ENCODE measurements at places on chromosomes 12 and 14.
A peak's percentile ranks its signal among the peaks of the same experiment; 100 is the strongest.

GRCh38 chr14:94342334-94342934, 19.3 kb upstream of the SERPINA6 start:
- DNase-seq: peak; percentile 94

DNA sequence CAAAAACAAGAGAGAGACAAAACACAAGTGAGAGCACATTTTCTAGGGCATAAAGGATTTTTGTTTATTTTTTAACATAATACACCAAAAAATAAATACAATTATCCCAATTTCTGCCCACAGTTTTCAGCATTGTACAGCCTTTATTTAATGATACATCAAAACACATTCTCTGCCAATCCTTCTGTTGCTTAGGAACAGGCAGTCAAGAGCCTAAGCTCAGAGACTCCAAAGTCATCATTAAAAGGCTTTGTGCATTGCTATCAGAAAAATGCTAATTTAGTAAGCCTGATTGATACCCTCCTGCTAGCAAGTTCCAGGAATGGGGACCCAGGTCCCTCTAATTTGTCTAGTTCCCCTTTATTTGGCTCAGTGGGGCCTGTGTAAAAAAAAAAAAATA, 536.5 kb downstream of the RPS29 start:
- DNase-seq: no peak

GRCh38 chr12:73057428-73057827, 785.3 kb downstream of the TRHDE start:
- no peak for DNase-seq

DNA sequence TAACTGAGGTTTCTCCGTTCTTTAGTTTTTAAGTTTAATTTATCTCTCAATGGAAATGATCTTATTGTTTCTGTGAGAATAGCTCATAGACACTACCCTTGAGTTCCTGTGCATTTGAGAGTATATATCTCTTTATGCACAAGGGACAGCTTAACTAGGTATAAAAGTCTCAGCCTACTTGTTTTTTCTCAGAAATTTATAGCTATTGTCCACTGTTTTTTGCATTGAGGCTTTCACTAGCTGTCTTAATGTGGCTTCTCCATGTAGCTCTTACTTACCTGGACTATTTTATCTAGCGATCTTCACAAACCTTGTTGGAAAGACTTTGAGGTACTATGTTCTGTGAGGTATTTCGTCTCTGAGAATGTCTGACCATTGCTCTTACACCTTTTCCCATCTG, 153.9 kb upstream of the RTL1 start:
- DNase-seq: no peak

GRCh38 chr14:68550338-68550715, 242.5 kb downstream of the ZFP36L1 start:
- no peak for DNase-seq

DNA sequence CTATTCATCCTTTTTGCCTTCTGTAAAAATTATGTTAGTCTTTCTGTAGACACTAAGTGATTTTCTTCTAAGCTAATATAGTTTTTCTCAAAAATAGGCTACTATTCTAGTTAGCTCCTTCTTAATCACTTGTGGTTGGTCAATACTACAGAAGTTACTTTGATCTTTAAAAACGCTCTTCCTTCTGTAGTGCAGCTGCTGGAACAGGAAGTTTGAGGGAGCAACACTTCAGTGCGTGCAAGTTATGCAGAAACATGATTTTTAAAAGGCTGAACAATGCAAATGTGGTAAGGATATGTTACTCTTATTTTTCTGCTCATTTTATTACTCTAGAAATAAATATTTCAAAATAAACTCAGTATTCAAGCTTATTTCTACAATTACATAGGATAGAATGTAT, 11.1 kb upstream of the RERGL start:
- no peak for DNase-seq

- no peak for DNase-seq
These were observed 423.4 kb downstream of the ZFP36L1 start for GRCh38 chr14:68369281-68370056.

DNA sequence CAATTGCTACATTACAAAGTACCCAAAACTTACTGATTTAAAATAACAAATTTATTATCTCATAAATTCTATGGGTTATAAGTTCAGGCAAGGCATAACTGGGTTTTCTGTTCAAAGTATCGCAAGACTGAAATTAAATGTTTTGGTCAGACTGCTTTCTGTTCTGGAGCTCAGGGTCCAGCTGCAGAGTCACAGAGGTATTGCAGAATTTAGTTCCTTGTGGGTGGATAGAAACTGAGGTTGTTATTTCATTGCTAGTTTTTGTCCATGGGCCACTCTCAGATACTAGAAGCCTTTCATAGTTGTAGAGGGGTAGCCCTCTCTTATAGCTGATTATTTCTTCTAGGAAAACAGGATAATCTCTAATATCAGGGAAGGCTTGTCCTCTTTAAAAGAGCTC, 467.9 kb downstream of the TRHDE start:
- no peak for DNase-seq

GRCh38 chr12:80636832-80637231, 70.6 kb upstream of the MYF6 start:
- DNase-seq: no peak

DNA sequence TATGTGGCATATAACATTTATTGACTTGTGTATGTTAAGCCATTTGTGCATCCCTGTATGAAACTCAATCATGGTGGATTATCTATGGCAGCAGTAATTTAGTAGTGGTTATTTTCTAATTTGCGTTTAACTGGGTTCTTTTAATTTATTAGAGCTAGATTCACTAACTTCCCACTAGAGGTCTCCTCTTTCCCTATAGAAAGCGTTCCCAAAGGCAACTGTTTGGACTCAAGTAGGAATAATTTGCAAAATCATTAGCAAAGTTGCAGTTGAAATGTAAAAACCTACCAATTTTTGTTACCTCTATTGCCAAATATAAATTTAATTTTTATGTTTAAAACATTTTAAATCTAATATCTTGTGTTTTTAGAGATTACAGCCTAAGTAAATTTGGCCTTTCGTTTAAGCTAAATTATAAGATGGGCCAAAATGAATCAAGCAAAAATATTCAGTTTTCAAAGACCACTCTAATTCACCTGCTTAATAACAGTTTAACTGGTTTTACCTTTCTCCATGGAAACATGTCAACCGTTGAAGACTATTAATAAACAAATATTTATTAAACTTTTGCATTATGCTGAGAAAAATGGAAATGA, 6.0 kb downstream of the DMAC2L start:
- DNase-seq: no peak

DNA sequence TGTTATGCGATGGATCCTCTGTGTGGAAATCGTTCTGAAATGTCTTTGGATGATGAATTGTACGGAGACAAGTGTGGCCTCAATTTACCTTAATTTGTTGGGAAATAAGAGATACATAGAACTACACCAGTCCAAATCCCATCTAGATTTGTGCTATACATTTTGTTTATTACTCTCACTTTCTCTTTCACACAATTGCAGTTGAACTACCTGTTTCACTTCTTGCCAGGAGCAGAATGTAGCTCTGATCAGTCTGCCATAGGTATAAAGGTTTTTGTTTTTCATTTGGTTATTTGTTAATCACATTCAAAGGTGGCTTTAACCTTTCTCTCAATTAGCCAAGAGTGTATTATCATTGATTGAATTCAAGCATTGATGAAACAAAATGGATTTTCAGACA, 268.2 kb downstream of the SNAPC1 start:
- DNase-seq: no peak

- DNase-seq: no peak
These were observed 9.9 kb downstream of the ISCU start for GRCh38 chr12:108572166-108572790.

- DNase-seq: no peak
These were observed 41.5 kb downstream of the IFT81 start for GRCh38 chr12:110165540-110166159.

GRCh38 chr12:115988625-115989563, 288.6 kb downstream of the MED13L start:
- DNase-seq: no peak

DNA sequence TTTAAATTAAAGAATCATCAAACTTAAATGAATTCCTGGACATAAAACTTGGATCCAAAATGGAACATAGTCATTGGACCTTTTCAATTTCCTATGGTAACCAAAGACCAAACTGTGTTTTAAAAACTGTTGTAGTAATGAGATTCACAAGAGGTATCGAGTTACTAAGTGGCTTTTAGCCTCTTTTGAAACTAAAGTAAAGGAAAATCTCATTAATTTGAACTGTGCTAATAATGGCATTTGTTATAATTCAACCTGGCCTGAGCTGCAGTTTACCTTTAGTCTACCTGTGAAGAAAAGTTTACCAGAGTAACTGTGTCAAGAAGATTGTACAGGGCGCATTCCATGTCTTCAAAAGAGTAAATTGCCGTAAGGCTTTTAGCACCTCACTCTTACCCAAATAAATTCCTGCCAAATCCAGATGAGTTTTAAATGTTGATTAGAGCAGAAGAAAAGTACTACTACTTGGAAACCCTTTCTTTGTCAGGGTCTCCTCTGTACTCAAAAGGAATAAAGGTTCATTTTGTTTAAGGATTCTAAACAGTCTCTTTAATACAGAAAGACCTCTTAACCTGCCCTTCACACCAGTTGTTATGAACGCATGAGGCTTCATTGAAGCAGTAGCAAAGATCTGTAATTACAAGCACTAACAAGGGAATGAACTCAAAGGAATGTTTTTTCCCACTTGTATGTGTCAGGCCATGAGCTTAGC, 17.1 kb upstream of the MED13L start:
- no peak for DNase-seq

DNA sequence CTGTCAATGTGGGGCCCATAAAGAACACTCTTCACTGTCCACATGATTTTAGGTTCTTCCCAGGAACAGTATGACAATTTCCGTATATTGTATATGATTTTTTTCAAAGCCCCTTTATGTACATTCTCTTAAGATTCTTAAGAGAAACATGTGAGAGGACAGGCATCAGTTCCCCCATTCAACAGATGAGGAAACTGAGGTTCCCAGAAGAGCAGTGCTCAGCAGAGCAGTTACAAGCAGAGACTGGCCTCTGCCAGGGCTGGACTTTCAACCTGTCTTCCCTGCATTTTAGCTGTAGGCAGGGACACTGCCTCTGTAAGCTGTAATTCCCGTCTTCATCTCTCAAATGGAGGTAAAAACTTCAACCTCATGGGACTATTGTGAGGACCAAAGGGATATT, 77.7 kb downstream of the RBM19 start:
- DNase-seq: no peak

- no peak for DNase-seq
These were observed 2.4 kb downstream of the RIC8B start for GRCh38 chr12:106776897-106777296.

DNA sequence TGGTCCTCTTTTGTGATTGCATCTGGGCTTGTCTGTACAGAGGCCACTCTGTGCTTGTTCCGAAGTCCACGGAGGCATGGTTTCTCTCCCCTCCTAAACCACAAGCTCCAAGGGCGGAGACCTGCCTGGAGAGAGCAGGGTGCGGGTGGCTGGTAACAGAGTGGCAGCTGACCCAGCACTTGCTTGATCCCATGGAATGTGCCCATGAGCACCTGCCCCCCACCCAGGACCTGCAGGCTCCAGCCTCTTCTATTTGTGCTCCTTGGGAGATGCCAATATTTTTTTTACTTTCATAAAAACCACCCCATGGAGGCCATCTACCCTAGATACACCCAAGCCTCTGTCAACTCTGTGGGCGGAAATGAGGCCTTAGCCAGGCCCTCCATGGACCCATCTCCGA, 104.7 kb downstream of the PRMT8 start:
- DNase-seq: no peak

GRCh38 chr14:36505181-36505815, 14.7 kb downstream of the NKX2-1 start:
- no peak for DNase-seq

GRCh38 chr12:64085996-64086395, 136.1 kb downstream of the KICS2 start:
- DNase-seq: no peak

DNA sequence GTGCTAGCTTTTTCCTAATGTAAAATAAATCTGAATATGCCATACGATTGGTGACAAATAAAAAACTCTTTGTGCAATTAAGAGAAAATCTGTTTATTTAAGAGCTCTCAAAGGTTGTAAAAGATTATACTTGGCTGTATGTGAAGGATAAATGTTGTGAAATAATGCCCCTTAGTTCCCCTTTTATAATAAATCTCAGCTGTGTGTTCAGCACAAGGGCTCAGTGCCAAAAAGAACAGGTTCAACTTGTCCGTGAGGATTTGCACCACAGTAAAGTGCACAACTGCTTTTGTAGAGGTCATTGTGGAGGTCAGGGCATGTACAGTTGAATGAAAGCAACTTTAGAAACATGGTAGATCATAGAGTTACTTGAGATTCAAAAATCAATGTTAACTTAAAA, 118.6 kb downstream of the TRMT5 start:
- DNase-seq: peak; percentile 62

DNA sequence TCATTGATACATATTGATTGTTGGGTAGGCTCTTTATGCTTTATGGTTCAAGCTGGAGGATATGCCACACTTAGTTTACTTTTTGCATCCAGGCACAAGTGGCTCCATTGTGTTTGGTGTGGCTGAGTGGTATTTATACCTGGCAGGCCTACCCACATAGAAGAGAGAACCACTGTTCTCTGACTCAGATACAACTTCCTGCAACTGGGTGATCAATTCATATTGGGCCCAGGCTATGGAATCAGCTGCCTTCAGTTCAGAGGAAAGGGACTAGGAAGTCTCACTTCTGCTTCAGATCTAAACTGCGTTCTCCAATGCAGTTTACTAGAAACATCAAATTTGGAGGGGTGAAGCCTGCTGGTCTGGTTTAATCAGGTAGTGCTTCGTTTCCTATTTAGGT, 49.8 kb upstream of the LRRK2 start:
- no peak for DNase-seq

DNA sequence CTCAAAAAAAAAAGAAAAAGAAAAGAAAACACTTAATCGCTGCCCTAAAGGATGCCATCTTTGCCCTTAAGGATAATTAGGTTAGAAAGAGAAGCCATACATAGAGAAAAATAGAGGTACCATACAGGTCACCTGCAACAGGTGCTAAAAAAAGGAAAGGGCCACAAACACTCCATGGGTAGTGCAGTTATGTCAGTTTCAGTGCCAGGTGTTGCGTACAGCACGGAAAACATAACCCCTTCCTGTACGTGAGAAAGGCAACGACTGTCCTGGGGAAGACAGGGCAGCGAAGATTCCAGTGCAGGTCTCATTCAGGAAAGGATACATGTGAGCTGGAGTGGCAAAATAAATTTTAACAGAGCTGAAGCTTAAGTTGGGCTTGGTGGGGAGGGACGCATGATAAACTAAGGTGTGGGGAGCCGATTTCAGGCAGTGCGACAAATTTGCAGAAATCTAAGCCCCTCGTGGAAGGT, 553 bp upstream of the DAZAP2 start:
- peak; percentile 28 for DNase-seq

DNA sequence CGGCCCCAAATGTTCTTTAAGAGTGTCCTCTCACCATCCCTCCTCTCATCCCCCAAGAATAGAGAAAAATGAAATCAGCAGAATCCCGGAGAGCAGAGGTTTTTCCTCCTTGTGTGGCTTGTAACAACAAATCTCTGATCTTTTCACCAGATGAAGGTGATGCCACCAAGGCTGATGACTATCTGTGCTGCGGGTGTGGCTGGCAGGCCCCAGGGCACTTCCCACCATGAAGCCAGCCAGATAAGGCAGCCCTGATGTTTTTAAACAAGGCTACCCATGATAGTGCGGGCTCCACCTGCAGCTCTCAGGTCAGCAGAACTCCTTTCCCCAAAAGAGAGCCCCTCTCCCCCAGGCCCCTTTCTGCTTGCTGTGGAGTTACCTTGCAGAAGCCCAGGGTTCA, 58.0 kb upstream of the PARP11 start:
- no peak for DNase-seq

GRCh38 chr14:96838449-96838848, 41.3 kb downstream of the VRK1 start:
- DNase-seq: no peak

All from body of pancreas (tissue), 4 donors.